ENCODE measurements at places on chromosomes 6 and 20. TPM values are rescaled to one million over a fixed set of nuclear protein-coding genes. Genes with fewer than 3 reads are reported as not detected.

- DNase-seq: peak; percentile 19
These were observed 586.3 kb downstream of the HTR1B start for GRCh38 chr6:76876922-76877553.

DNA sequence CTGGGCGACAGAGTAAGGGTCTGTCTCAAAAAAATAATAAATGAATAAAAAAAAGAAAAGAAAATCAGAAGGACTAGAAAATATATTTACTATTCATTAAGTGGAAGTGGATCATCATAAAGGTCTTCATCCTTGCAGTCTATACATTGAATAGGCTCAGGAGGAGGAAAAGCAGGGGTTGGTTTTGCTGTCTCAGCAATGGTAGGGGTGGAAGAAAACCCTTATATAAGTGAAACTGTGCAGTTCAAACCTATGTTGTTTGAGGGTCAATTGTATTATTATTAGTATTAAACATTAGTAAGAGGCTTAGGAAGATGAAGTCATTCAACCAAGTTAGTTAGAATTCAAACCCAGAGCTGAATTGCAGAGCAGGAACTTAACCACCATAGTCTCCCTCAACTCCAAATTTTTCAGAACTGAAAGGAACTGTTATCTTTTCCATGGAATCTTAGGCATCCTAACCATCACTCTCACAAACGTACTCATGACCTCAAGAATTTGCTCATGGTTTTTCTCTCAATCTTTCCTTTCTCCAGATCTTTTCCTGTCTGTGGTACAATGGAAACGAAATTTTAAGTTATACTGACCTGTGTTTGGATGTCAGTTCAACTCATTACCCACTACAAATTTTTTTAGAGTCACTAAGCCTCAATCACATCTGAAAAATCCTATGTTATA, 7.7 kb upstream of the SMIM13 start:
- no peak for DNase-seq

- no peak for DNase-seq
These were observed 3.6 kb upstream of the BTN2A2 start for GRCh38 chr6:26379292-26379691.

The TRAPPC3L gene
- 0.19 TPM for total RNA-seq

The ANKEF1 gene
- total RNA-seq: 1.8 TPM

The AIG1 gene
- total RNA-seq: 64.0 TPM

Data from heart left ventricle (tissue), 16 donors.